Aorta (tissue), 5 donors: ENCODE measurements at places on chromosomes 7 and 10. TPM values are rescaled to one million over a fixed set of nuclear protein-coding genes. Genes with fewer than 3 reads are reported as not detected.
A peak's percentile ranks its signal among the peaks of the same experiment; 100 is the strongest.

DNA sequence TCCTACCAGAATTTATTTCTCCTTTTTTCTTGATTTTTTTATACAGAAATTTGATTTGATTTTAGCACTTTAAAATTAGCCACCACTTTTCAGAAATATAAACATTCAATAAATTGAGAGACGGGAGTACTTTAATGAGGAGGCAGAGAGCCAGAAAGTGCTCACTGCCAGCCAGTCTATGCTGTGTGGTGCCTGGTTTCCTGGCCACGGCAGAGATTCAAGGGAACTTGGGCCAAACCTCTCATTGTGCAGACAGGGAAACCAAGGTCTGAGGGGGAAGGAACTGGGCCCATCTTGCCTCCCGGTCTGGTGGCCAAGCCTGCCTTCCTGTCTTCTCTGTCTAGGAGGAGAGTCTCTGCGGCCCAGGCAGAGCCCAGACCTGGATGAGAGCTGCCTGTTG, 25.9 kb downstream of the ADAMTS14 start:
- DNase-seq: no peak

DNA sequence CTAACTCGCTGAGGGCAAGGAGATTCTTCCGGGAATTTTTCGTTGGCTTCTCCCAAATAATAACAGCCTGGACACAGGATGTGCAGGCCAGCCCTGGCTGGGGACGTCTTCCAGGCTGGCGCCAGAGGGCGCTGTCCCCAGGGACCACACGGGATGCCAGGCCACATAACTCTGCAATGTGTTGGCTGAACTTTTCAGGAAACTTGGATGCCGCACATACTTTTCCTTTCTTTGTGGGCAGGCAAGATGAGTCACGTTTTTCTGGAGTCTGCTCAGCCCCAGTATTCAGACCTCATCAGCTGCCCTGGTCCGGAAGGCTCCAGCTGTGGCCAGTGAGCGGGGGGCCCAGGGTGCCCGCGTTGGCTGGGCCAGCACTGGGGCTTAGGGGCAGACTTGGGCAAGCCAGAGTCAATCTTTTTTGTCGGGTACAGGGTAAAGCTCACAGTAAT, 122.7 kb downstream of the PRKAG2 start:
- peak; percentile 96 for DNase-seq

DNA sequence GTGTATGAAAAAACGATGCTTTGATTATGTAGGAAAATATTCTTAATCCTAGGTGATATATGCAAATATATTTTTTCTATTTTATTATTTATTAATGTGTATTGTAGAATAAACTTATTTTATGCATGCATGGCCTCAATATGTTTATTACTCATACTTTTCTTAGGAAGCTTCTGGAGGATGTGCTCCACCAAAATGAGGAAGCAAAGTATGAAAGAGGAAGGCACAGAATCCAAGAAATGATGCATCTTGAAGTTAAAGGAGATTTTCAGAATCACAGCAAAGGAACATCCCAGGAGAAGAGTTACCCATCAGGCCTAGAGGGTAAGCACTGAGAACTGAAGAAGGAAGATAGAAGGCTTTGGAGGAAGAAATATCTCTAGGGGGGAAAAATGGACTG, 35.0 kb upstream of the MRPS16 start:
- DNase-seq: no peak

DNA sequence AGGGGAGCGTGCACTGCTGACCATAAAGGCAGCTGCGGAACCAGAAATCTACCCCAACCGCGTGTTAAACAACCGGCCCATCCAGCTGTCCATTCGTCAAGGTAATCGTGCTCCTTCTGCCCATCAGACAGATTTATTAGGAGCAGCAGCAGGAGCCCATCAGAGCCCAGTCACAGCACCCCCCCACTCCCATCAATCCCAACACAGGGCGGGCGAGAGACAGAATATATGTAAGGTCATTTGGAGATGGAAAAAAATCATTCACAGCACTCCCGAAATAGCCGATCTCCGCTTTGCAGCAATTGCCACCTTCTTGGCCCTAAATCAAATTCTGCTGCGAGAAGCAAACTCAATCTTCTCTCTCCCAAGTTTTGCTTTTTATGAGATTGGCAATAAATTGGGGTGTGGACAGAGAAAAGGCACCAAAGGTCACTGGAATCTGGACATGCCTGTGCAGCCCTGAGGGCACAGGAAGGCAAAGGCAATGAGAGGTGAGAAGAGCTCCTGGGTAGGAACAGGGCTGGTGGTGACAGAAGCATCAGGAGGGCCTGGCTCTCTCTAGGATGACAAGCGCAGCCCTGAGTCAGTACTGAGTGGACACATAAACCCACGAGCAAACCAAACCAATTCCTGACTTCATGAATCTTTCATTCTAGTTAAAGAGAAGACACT, 145.0 kb upstream of the ZMIZ1 start:
- no peak for DNase-seq

DNA sequence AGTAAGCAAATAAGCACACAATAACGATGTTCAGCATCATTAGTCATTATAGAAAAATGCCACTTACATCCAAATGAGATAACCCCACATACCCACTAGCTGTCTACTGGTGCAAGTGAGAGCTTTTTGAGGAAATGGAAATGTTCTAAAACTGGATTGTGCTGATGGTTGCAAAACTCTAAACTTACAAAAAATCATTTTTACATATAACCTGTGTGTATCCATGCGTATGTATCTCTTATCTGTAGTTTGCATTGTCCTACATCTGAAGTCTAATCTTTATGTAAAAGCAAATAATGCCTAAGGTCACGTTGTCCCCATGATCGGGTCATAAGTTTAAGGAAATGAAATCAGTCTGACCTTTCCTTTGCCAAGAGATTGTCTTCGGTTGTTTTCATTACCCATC, 81.6 kb upstream of the DNAJB6 start:
- DNase-seq: no peak

DNA sequence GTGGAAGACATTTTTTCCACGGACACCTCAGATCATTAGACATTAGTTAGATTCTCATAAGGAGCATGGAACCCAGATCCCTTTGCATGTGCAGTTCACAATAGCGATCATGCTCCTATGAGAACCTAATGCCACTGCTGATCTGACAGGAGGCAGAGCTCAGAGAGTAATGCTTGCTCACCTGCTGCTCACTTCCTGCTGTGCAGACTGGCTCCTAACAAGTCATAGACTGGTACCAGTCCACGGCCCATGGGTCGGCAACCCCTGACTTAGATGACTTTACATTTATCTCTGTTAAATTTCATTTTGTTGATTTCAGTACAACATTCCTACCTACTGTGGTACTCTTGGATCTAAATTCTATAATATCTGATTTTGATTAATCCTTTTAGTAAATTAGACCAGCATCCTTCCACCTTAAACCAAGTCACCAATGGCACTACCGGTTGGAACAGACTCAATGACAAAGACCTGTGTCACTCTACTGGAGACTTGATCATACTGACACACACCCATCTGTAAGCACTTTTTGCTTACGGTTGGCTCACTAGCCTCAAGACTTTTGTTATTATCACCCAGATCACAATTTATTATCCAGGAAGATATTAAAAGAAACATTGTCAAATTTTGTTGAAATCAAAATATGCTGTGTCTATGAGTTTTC, 8.0 kb upstream of the CCDC71L start:
- DNase-seq: no peak

DNA sequence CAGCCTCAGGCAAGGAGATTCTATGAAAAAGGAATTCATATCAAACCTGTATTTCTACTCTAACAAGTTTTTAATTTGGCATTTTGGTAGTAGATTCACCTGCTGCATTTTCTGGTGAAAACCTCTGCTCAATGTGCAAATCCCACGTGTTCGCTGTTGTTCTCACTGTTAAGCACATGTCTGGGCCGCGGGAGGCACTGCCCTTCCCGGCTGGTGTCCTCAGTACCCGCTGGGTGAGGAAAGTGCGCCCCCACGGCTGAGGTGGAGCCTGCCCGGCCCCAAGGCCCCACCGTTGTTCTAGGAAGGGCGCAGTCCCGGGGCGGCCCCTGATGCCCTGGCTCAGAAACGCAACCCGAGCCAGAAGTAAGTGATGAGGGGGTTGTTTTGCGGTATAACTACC, 193.4 kb upstream of the VWC2 start:
- peak; percentile 73 for DNase-seq

- DNase-seq: peak; percentile 71
Measured at GRCh38 chr10:119207713-119208552, 562 bp downstream of the GRK5 start.

GRCh38 chr7:133795068-133795665, 332.0 kb upstream of the LRGUK start:
- no peak for DNase-seq

DNA sequence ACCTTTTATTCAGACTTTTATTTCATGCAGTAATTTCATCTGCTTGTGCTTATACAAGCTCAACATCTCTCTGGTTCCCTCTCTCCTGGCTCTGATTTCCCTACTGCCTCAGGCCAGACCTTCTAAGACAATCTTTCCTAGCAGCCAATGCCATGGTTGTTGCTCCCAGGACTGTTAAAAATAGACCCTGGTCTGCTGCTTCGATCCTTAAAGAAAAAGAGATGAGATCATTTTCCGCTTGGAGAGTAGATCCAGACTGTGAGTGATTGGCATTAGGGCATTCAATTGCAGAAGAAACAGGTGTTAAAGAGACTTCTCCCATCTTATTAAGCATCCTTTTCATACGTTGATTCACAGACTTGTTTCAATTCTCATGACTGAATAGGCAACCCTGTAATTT, 68.4 kb upstream of the ITGB1 start:
- no peak for DNase-seq

- no peak for DNase-seq
Measured at GRCh38 chr10:72509206-72509799, 116.6 kb downstream of the MICU1 start.

GRCh38 chr7:142420554-142421362, 162.9 kb upstream of the PRSS58 start:
- no peak for DNase-seq

DNA sequence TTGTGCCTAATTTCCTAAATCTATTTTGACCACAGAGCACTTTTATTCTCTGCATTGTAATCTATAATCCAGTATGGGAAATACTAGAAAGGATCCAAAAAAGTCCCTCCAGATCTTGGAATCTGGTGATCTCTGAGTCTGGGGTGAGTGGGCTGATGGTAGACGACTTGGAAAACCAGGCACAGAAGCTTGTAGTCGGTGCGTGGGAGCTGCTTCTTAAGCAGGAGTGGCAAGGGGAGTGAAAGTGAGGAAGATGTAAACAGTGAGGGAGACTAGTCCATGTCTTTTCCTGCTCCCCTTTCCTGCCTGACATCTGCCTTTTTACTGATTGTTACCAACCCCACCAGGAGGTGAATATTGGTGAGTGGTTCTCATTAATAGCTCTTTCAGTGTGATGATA, 6.8 kb downstream of the AUTS2 start:
- DNase-seq: no peak

GRCh38 chr7:111368381-111369065, 193.8 kb downstream of the IMMP2L start:
- no peak for DNase-seq

- DNase-seq: no peak
Measured at GRCh38 chr7:135204341-135204749, 7.0 kb downstream of the WDR91 start.

- peak; percentile 94 for DNase-seq
Measured at GRCh38 chr7:50467817-50468610, 17.9 kb upstream of the FIGNL1 start.

GRCh38 chr7:1454542-1454941, 4.7 kb downstream of the MICALL2 start:
- DNase-seq: no peak

- DNase-seq: no peak
Measured at GRCh38 chr7:108839076-108839475, 269.4 kb downstream of the DNAJB9 start.

- no peak for DNase-seq
Measured at GRCh38 chr7:82599895-82600294, 156.3 kb upstream of the CACNA2D1 start.

DNA sequence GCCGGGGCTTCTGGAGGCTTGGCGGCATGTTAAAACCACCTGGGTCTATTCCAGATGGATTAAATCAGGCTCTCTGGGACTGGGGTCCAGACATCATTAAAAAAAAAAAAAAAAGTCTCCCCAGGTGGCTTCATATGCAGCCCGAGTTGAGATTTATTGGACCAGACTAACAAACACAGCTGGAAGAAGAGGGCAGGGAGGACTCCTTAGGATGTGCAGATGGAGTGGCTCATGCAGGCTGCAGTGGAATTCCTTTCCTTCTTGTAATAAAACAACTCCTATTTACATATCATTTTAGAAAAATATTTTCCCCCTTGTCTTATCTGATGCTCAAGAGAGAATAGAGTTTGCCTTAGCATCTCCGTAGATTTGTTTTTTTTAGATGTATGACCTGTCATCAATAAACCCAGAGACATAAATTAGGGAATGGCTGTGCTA, 238.1 kb downstream of the CAMK1D start:
- no peak for DNase-seq

DNA sequence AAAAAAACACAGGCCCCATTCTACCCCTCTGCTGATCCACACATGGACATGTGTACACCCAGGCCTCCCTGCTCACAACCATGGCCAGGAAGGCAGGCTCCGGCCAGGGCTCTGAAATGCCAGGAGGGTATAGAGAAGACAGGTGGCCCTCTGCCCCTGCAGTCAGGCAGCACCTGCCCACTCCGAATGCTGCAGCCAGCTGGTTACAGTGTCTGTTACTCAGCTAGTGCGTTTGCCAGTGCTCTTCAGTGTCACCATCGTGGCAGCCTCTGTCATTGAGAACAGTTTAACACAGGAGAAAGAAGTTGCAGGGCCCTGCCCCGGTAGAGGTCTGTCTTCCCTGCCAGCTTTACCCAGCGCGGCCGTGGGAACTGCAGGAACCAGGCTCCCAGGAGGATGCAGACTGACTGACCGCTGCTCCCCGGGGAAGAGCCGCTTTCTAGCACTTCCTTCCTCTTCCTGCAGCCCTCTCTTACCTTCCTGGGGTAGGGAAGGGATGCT, 128.8 kb upstream of the FAM20C start:
- peak; percentile 73 for DNase-seq

CISD1 gene
- total RNA-seq: 28.8 TPM

MSMB gene
- not detected for total RNA-seq

SERPINE1 gene
- total RNA-seq: 693 TPM

BRAF gene
- total RNA-seq: 53.5 TPM

PILRA gene
- 11.2 TPM for total RNA-seq

TMEM225B gene
- total RNA-seq: 1.7 TPM
